ENCODE measurements at places on chromosomes 3 and 15.

GRCh38 chr3:49339581-49339940, 292 bp downstream of the USP4 start:
- peak; percentile 43 for DNase-seq

DNA sequence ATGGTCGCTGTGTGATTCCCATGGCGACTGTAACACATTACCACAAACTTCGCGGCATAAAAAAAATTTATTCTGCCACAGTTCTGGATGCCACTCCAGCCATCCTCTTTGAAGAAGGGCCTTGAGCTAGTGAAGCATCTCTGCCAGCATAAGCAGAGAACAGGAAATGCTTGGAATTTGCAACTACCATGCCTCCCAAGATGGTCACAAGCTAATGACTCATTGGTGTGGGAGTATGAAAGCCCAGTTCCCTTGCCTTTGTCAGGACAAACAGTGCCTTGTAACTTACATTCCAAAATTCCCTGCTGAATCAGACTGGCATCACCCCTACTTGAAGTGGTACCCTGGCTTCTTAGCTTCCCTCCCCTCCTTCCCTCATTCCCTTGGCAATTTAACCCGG, 129.7 kb downstream of the PROS1 start:
- no peak for DNase-seq

DNA sequence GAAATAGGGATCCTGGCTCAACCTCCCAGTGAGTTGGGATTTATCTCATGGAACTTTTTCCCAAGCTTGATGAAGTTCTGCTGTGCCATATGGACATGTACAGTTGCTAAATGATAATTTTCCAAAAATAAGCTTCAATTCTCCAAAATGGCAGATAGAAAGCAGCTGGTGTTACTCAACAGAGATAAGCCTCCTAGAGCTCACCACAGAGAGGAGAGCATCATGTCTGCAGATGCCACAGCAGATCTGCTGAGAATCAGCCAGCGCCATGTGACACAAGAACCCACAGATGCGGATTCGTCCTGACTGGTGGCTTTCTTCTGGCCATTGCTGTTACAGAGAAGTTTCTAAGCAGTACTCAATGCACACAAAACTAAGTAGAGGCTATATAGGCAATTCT, 50.6 kb downstream of the AGTR1 start:
- DNase-seq: no peak

DNA sequence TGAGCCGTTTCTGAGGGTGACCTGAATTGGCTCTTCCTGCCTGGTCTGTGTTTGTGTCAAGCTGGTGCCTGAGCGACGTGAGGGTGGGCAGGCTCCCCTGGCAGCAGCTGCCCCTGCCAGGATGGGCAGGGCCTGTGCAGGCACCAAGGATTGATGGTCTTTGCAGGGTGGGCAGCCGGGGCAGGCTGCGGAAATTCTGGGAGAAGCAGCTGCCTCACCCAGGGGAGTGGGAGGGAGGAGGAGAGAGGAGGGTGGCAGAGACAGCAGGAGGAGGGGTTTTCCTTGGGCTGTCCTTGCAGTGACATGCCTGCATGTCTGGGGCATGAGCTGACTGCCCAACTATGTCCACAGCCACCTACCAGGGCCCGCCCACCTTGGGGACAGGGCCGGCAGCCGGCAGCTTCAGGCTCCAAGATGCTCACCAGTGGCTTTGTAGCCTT, 27.9 kb upstream of the SLC6A6 start:
- DNase-seq: no peak

DNA sequence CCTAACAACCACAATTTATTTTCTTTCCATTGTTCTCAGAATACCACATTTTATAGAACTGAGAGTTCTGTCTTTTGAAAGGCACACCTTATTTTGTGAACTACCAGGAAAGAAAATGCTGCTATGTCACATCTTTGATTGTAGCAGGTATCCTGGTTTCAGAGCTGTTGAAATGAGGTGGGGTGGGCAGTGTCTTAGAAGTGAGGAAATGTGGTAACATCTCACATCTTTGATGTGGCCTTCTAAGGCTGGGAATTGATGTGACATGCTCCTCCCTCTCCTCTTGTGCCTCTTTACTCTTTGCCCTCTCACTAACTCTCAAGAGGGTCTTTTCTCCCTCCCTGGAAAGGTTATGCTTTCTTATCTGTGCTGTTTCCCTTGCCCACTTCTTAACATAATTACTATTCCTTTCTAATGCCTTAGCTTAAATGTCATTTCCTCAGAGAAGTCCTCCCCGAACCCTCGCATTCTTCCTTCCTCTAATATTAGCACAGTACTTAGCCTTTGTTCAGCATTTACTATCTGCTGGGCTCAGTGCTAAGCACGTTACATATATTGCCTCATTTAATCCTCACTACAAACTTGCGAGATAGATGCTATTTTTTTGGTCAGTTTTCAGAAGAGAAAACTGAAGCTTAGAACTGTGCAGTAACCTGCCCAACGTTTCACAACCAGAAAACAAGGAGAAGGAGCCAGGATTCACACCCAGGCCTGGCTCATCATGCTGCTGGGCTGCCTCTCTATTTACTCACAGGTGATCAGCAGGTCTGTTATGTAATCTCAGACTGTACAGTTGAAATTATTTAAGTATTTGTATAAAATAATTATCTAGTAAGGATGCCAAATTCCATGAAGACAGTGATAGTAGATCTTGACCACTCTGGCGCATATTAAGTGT, 24.0 kb upstream of the SPTSSB start:
- no peak for DNase-seq

DNA sequence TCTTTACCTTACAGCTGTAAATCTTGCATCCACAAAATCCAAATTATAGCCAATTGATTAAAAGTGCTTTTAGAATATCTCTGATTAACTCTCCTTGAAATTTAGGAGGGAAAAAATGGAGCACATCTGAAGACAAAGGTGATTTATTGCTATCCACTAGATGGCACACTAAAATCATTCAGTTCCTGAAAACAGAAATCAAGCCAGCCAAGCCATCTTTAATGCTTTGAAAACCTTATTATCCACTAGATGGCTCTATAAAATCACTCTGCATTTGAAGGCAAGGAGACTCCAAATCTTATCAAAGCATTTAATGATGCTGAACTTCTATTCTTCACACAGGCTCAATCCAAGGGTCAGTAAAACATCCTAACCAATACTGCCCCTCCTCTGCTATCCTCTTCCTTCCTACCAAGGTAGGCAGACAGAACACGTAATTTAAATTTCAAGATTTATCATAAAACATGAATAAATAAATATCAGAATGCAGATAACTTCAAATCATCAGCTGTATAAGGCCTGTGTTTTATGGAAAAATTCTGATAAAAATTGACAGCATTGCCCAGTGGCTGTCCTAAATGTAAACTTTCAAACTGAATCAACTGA, 48.4 kb downstream of the GOLIM4 start:
- no peak for DNase-seq

- DNase-seq: no peak
These were observed 2.5 kb upstream of the GANC start for GRCh38 chr15:42270551-42270950.

- no peak for DNase-seq
These were observed 18.8 kb downstream of the SCAP start for GRCh38 chr3:47456984-47457383.

DNA sequence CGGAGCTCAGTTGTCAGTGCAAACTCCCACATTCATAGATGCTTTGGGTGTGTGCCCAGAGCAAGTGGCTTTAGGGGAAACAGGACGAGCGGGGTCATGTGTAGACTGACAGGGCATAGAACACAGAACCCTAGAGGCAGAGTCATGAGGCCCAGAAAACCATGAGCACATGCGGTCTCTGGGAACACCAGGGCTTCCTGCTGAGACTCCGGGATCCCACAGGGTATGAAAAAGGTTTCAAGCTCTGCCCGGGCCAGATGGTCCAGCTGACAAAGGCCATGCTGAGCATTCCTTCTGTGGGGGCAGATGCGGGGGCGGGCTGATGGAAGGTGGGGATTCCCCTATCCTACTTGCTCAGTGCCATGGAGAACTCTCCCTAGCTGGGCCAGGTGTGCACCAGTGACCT, 44.8 kb downstream of the ROPN1B start:
- DNase-seq: no peak
